ENCODE measurements at places on chromosomes 2 and 18.

GRCh38 chr2:19203866-19204265 is 154.6 kb downstream of the OSR1 start:
- no peak for DNase-seq

DNA sequence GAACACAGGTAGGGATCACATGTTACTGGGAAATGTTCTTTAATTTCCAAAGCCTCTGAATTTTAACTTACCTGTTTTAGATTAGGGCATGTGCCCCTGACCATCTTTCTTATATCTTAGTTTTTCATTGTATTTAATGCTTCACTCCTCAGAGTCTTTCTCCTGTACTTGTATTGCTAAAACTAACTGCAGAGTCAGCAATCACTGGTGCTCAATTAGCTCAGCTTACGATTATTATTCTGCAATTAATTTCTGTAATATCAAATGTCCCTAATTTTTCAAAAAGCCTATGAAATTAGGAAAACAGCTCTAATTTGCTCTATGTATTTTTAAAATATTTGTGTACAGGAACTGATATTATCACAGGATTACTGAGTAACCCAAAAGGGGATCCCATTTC is 693.2 kb upstream of the SLC8A1 start:
- no peak for DNase-seq

GRCh38 chr2:194383401-194383800 is 1273.6 kb upstream of the SLC39A10 start:
- DNase-seq, result no peak

- no peak for DNase-seq
Measured at GRCh38 chr2:215606219-215606618, 170.4 kb upstream of the FN1 start.
